Bladder microvascular endothelial cell (primary cell): ENCODE measurements at places on chromosomes 13 and 19. TPM values are rescaled to one million over a fixed set of nuclear protein-coding genes. Genes with fewer than 3 reads are reported as not detected.

FFAR3 gene
- 0.19 TPM in 1 of 2 replicates, not detected in the other for total RNA-seq

YJEFN3 gene
- total RNA-seq: 0.31 TPM in 1 of 2 replicates, not detected in the other

HRC gene
- 0.06 TPM in 1 of 2 replicates, not detected in the other for total RNA-seq

GIPR gene
- not detected in 2 replicates for total RNA-seq

URAD gene
- not detected in 2 replicates for total RNA-seq

C19orf18 gene
- total RNA-seq: 0.16 and 0.25 TPM in 2 replicates

APLP1 gene
- total RNA-seq: 1.3 and 8.4 TPM in 2 replicates

ICAM1 gene
- total RNA-seq: 28.0 and 138 TPM in 2 replicates
